Hindlimb muscle (tissue), 1 donor: ENCODE measurements at places on chromosomes 4 and X.

- no peak for DNase-seq
Observed at GRCh38 chr4:8355306-8355705, 85.2 kb downstream of the ACOX3 start.

GRCh38 chr4:97643179-97643578 lies 500.1 kb downstream of the STPG2 start:
- DNase-seq = no peak

GRCh38 chr4:134278675-134279074 lies 77.1 kb upstream of the PABPC4L start:
- no peak for DNase-seq

DNA sequence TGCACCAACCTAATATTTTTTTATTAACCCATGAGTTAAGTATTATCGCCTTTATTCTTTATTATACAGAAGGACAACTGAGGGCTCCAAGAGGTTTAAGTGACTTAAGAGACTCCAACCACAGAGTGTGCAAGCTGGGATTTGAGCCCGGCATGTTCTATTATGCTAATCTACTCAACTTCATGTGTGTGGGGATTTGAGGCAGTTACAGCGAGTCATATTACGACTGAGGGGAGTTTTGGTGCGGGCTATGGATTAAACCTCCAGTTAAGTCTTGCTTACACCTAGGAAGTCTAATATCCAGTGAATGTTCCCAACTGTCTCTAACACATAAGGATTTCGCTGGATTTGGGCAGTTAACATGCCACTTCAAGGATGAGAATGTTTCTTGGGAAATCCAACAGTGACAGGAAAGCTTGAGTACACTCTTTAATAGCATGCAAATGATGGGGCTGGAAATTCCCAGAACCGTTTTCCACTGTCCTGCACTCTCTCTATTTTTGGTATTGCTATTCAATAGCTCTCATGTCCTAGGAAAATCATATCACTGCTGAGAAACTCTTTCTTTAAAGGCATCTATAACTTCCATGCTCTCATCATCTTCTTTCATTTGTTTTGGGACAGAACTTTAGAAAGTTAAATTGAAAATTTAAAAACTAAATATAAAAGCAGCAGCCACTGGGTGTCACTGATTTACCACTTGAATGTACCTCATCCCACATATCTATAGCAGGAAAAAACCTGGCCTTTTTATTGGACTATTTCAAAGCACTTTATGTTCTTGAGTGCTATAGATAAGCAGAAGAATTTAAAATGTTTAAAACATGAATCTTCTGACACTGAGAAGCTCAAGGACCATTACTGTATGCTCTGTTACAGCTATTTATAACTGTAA lies 165.1 kb upstream of the TTC29 start:
- DNase-seq = no peak

GRCh38 chrX:151153086-151153485 lies 23.3 kb upstream of the GPR50 start:
- no peak for DNase-seq

GRCh38 chr4:142405021-142405694 lies 440.9 kb downstream of the INPP4B start:
- peak; percentile 77 for DNase-seq

DNA sequence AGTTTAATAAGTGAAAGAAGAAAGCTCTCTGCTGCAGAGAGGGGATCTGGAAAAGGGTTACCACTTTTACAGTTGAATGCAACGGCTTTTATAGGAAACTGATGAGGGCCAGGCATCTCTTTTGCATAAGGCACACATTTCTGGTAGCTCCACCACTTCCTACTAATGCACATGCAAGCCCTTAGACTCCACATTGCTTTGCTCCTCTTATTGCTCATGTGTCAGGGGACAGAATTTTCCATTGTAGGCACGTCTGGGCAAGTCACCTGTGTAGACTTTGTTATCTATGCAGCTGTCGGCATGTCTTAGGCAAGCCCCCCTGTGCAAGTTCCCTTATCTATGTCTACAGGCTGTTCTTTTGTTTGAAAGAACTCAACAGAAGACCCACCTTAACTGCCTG lies 294.6 kb upstream of the STS start:
- no peak for DNase-seq

GRCh38 chr4:5809216-5809776 lies 83.6 kb downstream of the CRMP1 start:
- DNase-seq = no peak

DNA sequence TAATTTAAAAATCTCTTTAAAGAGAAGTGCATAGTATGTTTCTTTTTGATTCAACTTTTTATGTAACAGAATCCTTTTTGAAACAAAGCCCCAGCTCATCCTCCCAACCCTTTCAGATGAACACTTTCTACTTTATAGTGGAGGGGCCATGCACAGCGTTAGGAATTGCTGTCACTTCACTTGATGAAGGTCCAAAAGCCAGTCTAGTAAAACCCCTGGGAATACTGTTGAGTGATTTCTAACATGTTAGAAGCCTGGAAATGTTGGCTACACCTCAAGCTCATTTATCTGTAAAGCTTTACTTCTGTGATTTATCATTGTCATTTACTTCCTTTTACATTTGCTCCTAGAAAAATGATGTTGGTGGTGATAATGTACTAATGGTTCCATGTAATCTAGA lies 1608.9 kb upstream of the TENM3 start:
- DNase-seq = no peak

GRCh38 chr4:112322866-112323265 lies 25.7 kb downstream of the ALPK1 start:
- no peak for DNase-seq

GRCh38 chr4:187604984-187605383 lies 390.6 kb upstream of the ZFP42 start:
- DNase-seq = no peak

DNA sequence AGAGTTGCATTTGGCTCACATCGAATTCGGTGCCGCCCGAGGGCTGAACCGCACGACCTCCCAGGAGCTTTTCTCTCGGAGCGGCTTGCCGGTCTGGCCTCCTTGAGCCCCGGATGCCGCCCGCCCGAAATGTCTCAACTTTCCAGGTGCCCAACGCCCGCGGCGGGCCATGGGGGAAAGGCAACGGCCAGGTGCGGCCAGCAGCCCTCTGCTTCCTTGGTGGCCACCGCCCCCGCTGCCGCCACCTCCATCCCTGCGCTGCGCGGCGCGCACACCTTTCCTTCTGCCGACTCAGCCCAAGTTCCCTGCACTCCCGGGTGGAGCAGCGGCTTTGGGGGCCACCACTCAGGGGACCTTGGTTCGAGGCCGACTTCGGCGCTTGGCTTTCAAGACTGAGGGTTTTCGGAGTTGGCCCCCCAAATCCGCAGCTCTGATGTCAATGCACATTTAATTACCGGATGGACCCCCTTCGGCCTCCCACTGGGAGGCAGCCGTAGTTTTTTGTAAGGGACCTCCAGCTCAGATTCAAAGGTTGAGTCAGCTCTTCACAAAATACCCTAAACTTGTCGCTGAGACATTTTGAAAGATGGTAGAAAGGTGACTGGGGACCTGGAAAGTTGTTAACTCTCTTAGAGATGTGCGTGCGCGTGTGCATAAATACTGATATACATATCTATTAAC lies 1.1 kb downstream of the AFF2 start:
- no peak for DNase-seq

DNA sequence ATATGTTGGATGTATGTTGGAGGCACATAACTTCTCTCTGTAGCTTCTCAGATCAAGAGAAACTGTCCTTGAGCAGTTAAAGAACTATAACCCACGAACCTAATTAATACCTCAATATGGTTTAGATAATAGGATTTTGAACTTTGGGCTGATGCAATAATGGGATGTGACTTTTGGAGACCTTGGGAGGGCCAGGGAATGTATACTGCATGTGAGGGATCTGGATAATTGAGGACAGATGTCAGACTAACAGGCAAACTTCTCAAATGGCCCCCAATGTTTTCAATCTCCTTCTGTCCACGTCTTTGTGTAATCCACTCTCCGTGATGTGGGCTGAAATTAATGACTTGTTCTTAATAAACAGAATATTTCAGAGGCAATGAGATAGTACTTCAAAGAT lies 202.2 kb upstream of the FAT4 start:
- DNase-seq = no peak

DNA sequence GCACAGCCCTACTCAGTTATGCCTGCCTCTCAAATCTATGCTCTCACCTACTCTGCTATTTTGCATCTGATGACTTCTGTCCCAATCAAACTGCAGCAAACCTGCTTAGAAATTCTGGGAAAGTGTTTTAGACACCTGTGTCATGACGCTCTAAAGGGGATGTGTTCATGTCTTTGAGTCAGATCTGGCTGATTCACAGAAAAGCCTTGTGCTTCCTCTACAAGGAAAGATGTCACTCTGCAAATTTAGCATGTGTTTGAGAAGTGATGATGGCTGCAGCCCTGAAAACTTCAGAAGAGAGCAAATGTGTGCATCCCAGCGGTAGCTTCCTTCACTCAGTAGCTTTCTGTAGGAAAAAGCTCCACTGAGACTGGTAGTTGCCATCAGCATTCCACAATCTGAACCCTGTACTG lies 235.4 kb downstream of the MGST2 start:
- DNase-seq = no peak

GRCh38 chr4:26938516-26938915 lies 77.9 kb downstream of the STIM2 start:
- DNase-seq = no peak

DNA sequence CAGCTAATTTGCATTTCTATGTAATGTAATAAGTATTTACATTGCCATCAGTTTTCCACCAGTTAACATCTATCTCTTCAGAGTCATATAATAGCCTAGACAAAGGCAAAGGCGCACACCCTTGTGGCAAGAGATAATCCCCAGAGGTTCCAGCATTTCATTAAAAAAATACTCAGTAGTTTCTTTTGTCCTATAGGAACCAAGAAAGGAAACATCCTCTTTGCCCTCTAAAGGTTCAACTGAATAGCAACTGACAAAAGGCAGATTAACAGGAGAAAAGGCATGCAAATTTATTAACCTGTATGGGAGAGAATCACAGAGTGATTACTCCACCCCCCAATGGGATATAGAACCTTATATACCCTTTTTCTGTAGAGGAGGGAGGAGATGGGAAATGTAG lies 48.4 kb downstream of the MAGEB17 start:
- DNase-seq = no peak

GRCh38 chr4:109418588-109418987 lies 15.0 kb upstream of the SEC24B start:
- DNase-seq = no peak

- DNase-seq = no peak
Observed at GRCh38 chrX:32448945-32449344, 762.4 kb downstream of the DMD start.

GRCh38 chr4:40630335-40631021 lies 814 bp upstream of the RBM47 start:
- no peak for DNase-seq

DNA sequence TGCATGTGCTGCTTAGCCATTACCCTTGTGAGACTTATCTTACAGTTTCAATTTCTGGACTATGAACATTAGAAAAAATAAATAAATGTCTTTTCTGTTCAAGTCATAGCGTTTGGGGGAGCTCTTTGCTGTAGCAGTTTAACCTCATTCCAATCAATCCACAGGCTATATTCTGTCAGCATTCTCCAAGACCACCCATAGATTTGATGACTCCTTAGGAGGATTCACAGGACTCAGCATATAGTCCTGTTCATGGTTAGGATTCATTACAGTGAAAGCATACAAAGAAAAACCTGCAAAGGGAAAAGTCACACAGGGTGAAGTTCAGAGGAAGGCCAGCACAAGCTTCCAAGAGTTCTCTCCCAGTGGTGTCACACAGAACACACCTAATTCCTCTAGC lies 180.5 kb downstream of the ADAMTS3 start:
- no peak for DNase-seq

- no peak for DNase-seq
Observed at GRCh38 chr4:6781561-6781960, 966 bp upstream of the KIAA0232 start.

GRCh38 chr4:150411520-150411919 lies 170.4 kb upstream of the MAB21L2 start:
- no peak for DNase-seq

DNA sequence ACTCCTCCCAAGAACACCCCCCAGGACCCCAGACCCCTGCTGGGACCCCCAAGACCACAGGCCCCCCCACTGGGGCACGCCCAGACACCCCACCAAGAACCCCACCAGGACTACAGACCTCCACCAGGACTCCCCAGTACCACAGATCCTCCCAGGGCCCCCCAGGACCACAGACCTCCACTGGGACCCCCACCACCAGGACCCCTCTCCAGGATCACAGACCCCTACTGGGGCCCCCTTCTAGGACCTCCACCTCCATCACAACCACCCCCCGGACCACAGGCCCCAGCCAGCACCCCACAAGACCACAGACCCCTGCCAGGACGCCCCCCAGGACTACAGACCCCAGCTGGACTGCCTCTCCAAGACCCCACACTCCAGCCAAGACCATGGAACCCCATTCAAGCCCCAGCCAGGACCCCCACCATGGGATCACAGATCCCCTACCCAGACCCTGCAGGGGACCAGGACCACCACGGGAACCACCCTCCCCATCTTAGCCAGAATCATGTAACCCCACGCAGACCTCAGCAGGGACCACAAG lies 855 bp upstream of the DHRSX start:
- DNase-seq = no peak

DNA sequence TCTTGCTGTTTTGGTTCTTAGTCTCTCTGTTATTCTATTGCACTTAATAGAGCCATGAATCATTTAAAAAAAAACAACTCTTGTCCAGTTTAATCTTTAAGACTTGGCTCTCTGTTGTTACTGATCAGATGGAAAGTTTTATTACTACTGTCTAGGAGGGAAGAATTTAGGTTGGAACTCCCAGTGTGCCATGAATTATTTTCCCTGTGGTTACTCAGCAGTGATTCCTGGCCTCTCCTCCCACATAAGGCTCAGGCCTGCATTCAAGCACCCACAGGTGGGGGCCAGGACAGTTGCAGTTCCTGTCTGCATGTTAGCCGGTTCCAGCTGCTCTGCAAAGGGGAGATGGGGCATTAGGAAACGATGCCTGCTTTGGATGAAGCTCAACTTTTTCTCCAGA lies 29.8 kb upstream of the ESX1 start:
- DNase-seq = no peak

GRCh38 chr4:138389976-138390685 lies 148.0 kb upstream of the SLC7A11 start:
- DNase-seq = no peak

GRCh38 chr4:109434007-109434971 lies 674 bp downstream of the SEC24B start:
- peak; percentile 43 for DNase-seq

- DNase-seq = no peak
Observed at GRCh38 chr4:159410076-159410777, 307.3 kb downstream of the RAPGEF2 start.
